Left ventricle myocardium superior (tissue), 1 donor: ENCODE measurements at places on chromosomes 6 and 20. TPM values are rescaled to one million over a fixed set of nuclear protein-coding genes. Genes with fewer than 3 reads are reported as not detected.

DNA sequence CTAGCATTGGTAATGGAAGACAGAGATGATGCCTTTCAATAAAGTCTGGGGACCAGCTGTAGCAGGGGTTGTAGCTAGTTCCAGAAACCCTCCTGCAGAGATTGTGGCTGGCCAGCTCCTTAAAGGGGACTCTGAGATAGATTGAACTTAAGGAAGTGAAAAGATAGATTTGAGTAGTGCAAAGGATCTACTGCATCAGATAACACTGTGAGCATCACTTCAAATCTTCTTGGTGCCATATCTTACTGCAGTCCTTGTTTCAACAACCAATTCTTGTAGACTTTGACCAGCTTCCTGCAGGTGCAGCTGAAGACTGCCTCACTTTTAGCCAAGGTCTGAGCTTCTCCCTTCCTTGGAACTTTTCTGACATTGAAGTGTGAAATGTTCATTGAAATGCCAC is 14.8 kb upstream of the CEP162 start:
- DNase-seq: no peak

DNA sequence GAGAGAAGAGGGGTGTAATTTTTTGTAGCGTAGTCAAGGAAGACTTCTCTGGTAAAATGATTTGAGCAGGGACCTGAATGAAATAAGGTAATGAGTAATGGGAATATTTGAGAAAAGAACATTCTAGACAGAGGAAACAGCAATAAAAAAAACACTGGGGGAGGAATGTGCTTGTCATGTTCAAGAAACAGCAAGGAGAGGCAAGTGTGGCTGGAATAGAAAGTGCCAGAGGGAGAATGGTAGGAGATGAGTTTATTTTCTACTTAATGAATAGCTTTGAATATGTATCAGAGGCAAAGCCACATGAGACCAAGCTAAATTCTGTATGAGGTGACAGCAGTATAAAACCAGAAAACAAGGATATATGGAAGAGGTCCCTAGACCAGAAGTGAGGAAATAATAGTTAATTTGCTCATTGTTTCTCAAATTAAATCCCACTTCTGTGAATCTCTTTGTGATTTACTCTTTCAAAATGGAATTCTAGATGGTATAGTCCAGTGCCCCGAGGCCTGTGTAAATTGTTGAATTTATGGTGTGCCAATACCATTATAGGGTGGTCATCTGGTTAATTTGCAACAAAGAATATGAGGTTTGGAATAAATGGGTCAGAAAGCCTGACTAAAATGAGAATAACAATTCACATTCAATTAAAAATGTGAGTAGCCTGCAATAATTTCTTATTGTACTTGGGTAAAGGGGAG is 170.2 kb downstream of the CDKAL1 start:
- DNase-seq: no peak

BTN1A1 gene
- not detected for total RNA-seq

NOX3 gene
- total RNA-seq: not detected

SLC26A8 gene
- not detected for total RNA-seq

TAF8 gene
- total RNA-seq: 32.2 TPM
